Spleen (tissue), 13 donors: ENCODE measurements at places on chromosomes 5 and 9.

- no peak for DNase-seq
Observed at GRCh38 chr5:83653669-83654068, 67.0 kb downstream of the HAPLN1 start.

- DNase-seq, result no peak
Observed at GRCh38 chr9:73091909-73092308, 59.8 kb upstream of the ANXA1 start.

- no peak for DNase-seq
Observed at GRCh38 chr5:59319250-59319649, 574.3 kb downstream of the PDE4D start.

DNA sequence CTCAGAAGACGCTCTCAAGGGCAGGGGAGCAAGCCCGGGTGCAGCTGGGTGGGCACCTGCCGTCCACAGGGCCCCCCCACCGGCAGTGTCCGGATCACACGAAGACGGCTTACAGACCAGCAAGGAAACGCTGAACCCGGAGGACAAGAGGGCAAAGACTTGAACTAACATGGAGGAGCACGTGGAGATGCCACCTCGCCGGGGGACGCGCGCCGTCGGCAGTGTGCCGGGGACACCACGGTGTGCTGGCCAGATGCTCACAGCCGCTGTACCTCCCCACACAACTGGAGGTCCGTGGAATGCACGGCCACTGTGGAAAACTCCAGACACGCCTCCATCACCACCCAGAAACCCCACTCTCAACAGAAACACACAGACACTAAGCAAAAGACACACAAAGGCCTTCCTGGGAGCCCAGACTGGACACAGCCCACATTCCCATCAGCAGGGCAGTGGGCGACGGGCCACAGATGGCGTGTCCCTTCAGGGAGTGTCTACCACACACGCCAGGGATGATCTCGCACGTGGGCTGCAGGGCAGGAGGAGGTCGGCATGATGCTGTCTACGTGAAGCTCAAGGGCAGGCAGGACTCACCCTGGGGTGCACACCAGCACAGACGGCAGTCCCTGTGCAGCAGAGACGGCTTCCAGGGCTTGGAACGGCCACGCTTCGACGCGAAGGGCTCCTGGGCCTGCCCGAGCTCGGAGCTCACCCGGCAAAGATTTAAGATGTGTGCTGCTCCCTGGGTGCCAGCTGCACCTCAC lies 8.6 kb upstream of the SLC12A7 start:
- DNase-seq, result no peak

GRCh38 chr9:134647359-134648080 lies 5.9 kb downstream of the COL5A1 start:
- DNase-seq, result no peak

- no peak for DNase-seq
Observed at GRCh38 chr9:1455766-1456165, 405.6 kb downstream of the DMRT2 start.
